ENCODE measurements at places on chromosomes 3 and 15. TPM values are rescaled to one million over a fixed set of nuclear protein-coding genes. Genes with fewer than 3 reads are reported as not detected.

DNA sequence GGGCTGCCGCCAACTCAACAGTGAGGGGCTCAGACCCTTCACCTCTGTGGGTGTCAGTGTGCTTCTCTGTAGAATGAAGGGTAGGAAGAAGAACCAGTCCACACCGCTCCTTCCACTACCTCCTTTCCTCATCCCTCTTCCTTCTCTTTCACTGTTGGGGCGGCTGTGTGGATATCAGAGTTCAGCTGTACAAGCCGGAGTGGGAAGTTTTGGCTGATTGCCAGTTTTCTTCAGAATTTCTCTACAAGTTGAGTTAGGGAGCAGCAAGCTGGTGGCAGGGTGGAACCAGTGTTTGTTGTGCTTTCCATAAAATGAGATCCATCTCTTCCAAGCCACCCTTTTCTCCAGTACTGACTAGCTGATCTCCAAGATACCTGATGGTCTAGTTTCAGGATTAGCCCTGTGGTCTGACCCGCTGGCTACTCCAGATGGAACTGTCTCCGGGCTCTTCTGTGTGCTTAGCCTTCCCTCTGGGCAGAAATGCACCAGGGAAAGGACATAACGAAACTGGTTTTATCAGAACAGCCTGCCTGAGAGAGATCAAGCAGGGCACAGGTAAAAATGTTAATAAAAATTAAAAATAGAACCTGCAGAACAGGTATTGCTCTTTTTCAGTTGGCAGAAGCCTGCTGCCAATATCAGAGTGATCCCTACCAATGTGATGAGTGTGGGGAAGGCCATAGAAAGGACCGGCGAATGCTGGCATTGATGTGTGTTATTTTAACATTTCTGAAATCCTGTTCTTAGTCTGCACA, 169.9 kb upstream of the TSC22D2 start:
- DNase-seq, result no peak

- no peak for DNase-seq
Observed at GRCh38 chr3:25964141-25964540, 174.3 kb downstream of the OXSM start.

DNA sequence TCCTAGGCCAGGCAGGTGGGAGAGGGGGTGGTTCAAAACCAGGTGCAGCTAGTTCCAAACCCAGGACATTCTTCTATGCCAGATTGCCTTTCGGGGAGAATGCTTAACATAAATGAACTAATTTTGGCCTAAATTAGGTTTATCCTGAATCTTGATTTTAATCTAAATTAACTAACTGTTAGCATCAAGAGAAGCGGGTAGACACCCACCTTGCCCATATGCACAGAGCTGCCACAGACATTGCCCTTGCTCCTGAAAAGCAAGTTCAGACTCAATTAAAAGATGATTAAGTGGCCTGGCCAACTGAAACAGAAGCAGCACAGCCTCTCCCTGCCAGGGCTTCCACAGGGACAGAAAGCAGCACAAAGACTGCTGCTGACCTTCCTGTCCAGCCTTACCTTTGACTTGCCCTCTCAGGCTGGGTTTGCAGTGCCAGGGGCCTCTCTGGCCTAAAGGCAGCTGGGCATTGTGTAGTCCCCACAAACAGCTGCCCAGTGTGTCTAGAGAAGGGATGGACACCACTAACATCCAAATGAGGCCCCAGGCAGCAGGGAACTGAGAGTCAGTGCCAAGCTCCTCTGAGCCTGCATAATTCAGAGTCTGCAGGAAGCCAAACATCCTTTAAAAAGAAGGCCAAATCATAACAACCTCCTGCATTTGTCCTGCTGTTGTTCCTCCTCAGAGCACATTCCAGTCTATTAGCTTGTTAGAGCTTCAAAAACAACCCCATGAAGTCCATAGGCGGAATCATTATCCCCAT, 15.4 kb upstream of the OXTR start:
- no peak for DNase-seq

- no peak for DNase-seq
Observed at GRCh38 chr15:56371495-56372147, 6.4 kb downstream of the TEX9 start.

GRCh38 chr3:150376001-150376848, 31.9 kb upstream of the TSC22D2 start:
- DNase-seq, result no peak

GRCh38 chr3:133393204-133393603, 6.7 kb upstream of the BFSP2 start:
- DNase-seq, result no peak

DNA sequence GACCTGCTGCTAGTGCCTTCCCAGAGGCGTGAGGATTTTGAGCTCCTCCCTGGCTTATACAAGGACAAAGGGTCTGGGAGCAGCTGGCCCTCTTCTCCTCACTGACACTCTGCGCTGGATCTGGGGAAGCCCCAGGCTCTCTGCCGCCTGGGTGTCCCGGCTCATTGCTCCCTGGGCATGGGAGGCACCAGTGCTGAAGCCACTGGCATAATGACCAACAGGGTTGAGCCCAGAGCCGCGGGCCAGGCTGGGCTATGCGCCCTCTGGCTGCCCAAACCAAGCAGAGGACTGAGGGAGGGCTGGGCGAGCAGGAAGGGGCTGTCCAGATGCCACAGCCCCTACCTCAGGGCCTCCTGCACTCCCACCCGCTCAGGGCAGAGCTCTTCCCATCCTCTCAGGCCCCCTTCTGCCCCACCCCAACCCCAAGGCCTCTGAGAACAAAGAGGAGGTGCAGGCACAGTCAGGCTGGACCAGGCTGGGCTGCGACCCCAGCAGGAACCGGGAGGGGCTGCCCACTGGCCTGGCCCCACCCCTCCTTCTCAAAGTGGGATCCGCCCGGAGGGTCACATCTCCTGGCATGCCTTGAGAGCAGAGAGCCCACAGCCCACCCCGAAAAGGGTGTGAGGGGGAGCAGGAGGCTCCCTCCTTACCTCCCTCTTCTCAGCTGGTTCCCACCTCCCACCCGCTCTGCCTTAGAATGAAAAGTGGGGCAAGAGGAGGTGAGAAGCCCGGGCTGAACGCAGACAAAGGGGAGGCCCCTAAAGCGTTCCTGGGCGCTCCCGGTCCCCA, 1.6 kb downstream of the LINGO1 start:
- DNase-seq, result no peak

- no peak for DNase-seq
Observed at GRCh38 chr3:115806501-115806900, 183.2 kb downstream of the GAP43 start.

GRCh38 chr3:191328962-191329653, at the start of gene CCDC50:
Gene CCDC50, plus strand, starts transcription at chr3:191329394. Its CDS starts 281 bp downstream, at chr3:191329675.
- DNase-seq, result peak; percentile 87

GRCh38 chr3:46576879-46577278, 10.8 kb upstream of the LRRC2 start:
- DNase-seq, result peak; percentile 78

- DNase-seq, result no peak
Observed at GRCh38 chr3:73490453-73491286, 134.1 kb downstream of the PDZRN3 start.

- no peak for DNase-seq
Observed at GRCh38 chr3:148792516-148792915, 35.1 kb upstream of the CPB1 start.

GRCh38 chr3:3015185-3016089, 94.7 kb downstream of the IL5RA start:
- no peak for DNase-seq

DNA sequence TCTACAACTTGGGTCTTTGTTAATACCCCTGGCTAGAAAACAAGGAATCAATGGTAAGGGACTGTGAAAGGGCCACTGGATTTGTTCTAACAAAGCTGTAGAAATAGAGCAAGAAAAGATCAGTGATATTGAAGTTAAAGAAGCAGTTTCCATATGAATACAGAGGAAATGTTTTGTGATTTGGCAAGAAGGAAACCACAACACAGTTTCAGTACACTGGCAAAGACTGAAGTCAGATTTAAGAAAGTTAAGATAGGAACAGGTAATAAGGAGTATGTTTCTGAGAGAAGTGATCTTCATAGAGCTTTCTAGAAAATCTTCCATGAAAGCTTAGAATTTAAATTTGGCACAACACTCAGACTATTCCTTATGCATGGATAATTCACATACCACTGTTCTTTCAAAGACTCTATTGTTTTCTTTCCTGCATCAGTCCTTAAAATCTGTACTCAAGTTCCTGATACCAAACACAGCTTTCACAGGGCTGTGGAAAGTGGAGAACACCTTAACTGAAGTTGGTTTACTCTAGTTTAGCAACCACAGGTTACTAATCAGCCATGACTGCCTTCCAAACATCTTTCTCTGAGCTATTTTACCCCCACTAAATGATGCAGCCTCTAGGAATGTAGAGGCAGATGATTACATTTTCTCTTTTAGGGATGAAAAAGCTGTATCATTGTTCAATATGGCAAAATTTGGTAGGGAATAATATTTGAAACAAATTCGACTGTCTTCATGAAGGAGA, 32.4 kb upstream of the ALCAM start:
- DNase-seq, result no peak

GRCh38 chr15:31228011-31228484, 98.6 kb upstream of the KLF13 start:
- no peak for DNase-seq

- DNase-seq, result no peak
Observed at GRCh38 chr3:115396801-115397200, 226.5 kb upstream of the GAP43 start.

DNA sequence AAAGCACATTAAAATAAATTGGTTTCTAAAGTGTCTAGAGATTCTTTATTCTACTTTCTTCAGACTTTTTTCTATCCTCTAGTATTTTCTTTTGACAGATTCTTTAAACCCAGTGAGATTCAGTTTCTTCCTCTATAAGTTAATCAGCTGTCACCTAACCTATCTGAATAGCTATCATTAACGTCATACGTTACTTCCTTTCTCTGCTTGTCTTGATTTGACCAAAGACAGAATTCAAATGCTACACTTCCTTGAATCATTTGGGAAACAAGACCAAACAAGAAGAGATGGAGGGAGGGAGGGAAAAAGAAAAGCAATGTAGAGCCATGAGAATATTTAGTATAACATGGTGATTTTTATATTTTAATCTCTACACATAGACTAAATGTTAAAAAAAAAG, 235.2 kb downstream of the NAALADL2 start:
- DNase-seq, result no peak

- no peak for DNase-seq
Observed at GRCh38 chr3:121481106-121481880, 64.5 kb downstream of the POLQ start.

DNA sequence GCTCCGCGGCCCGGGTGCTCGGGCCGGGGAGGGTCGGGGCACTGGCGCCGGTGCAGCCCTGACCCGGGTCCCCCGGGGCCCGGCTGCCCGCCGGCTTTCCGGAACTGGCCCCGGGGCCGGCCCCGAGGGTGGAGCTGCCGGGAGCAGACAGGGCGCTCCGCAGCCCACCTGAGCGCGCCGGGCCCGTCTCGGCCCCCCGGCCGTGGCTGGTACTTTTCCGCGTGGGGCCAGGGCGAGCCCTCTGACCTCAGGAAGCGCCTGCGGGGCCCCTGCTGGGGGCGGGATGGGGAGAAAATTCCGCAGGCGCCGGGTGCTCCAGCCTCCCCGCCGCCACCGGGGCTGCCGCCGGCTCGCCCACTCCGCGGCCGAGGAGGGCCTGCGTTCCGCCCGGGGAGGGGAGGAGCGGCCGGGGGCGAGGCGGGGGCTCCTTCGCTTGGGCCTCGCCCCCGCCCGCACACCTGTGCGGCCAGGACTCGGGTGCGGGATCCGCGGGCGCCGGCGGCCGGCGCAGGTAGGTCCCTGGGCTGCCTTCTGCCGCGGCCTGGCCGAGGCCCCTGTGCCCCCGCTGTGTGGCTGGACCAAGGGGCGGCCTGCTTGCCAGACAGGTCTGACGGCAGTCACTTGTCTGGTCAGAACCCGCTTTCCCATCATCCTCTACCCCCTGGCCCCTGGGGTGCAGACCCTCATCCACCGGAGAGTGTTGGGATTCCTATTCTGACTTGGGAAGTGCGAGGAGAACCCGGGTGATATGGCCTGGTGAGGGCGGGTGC, 3.5 kb downstream of the FURIN start:
- peak; percentile 77 for DNase-seq

The THSD4 gene
- 2.5 TPM for polyA plus RNA-seq

The CYP1A2 gene
- polyA plus RNA-seq, result not detected

The SLC4A7 gene
- 14.9 TPM for polyA plus RNA-seq

The FAM131A gene
- polyA plus RNA-seq, result 21.9 TPM

The PRICKLE2 gene
- 2.9 TPM for polyA plus RNA-seq

All from H1 (cell line).